Activated T-helper 1 cell treated with anti-CD3 and anti-CD28 coated beads, Interleukin-2, amount 50 U/mL, for 16 hours (primary cell): ENCODE measurements at places on chromosomes 7 and 10.

GRCh38 chr10:100670828-100671479 lies 74.4 kb upstream of the PAX2 start:
- peak; percentile 31 for DNase-seq

- DNase-seq, result no peak
Measured at GRCh38 chr7:2354939-2355704, 495 bp downstream of the EIF3B start.

DNA sequence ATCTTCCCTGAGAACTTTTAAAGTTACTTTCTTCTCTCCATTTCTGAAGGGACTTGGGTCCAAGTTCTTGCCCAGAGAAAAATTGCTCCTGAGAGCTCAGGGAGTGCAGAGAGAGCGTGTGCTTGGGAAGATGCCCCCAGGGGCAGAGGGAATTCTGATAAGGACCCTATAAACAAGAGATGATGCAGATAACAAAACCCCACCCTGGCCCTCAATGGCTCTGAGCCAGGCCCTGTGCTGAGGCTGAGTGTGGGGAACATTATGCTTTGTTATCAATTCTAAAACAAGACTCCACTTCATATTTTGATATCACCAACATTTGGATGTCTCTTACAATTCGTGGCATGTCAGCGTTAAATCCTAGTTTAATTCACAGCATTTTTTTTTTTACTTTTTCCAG lies 34.4 kb upstream of the HABP2 start:
- no peak for DNase-seq

- DNase-seq, result no peak
Measured at GRCh38 chr10:58932126-58932525, 244.3 kb upstream of the PHYHIPL start.

- no peak for DNase-seq
Measured at GRCh38 chr10:88522715-88523114, 60.4 kb downstream of the RNLS start.

- DNase-seq, result no peak
Measured at GRCh38 chr10:48599830-48600134, 5.1 kb downstream of the ARHGAP22 start.

- no peak for DNase-seq
Measured at GRCh38 chr10:13453896-13454295, 74.9 kb downstream of the BEND7 start.
